ENCODE measurements at places on chromosomes 13 and 19.

GRCh38 chr13:110387451-110388107 is 80.5 kb downstream of the COL4A2 start:
- no peak for DNase-seq

DNA sequence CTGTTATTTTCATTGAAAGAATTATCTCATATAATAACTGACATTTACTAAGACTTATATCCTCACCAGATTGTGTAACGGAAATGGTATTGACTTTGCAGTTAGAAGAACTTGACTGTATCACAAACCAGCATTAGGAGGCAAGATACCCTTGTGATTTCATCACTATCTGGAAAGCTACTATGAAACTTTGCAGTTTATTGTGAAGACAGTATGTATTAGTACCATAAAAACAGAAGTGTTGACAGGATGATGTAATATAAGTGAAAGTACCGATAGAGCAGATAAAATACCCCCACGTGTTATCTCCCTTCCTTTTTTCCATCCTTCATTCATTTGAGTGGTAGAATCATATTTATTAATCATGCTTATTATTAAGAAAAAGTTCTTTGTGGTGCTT is 365.7 kb upstream of the KLHL1 start:
- DNase-seq = no peak

GRCh38 chr13:41900918-41901317 is 60.0 kb downstream of the VWA8 start:
- no peak for DNase-seq

- DNase-seq = no peak
Measured at GRCh38 chr19:51551673-51552432, 19.2 kb upstream of the ZNF175 start.

- DNase-seq = no peak
Measured at GRCh38 chr13:45705918-45706317, 3.8 kb downstream of the CBY2 start.

DNA sequence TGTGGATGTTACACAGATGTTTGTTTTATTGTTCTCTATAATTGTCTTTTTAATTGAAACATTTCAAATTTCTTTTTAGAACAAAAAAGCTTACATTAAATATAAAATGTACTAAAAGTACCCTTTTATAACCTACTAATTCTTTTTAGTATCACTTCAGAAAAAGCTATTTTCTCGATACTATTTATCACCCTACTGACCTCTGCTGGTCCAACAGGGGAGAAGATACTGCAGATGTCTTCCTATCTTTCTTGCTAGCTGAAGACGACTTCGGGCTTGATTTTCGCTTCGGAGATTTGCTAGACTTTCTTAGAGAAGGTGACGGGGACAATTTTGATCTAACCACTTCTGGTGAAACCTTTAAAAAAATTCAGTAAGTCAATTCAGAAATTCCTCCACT is 42.4 kb downstream of the ZC3H13 start:
- no peak for DNase-seq

DNA sequence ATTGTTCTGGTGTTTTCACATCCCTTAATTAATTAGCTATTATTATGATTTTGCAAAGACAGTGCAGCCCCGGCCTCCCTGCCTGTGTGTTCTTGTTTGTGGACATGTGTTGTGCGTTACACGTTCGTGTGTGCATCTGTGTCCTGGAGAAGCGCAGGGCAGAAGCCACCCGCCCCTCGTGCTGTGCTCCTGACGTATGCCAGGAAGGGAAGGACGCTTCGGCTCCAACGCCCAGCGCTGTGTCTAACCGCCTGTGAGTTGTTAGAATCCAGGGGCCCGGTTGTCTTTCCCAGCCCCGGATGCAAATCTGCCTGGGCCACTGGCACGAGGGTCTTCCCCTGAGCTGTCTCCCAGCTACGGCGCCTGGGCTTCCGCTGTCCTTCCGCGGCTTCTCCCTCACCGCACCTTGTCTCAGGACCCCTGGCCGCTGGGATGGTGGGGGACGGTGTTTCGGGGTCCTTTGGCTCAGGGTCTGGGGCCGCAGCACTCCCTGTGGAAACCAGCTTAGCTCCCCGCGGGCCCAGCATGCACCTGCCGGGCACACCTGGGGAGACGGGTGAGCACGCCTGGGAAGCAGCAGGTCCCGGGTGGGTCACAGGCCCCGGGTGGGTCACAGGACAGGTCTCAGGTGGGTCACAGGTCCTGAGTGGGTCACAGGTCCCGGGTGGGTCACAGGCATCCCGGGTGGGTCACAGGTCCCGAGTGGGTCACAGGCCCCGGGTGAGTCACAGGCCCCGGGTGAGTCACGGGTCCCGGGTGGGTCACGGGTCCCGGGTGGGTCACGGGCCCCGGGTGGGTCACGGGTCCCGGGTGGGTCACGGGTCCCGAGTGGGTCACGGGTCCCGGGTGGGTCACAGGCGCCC is 51.5 kb downstream of the GAS6 start:
- no peak for DNase-seq

Data from posterior cingulate gyrus (tissue), 11 donors.